ENCODE measurements at places on chromosomes 12 and 14.
A peak's percentile ranks its signal among the peaks of the same experiment; 100 is the strongest.

GRCh38 chr12:93441081-93441616, 598 bp downstream of the UBE2N start:
- peak; percentile 78 for DNase-seq

GRCh38 chr14:67524634-67524963, 8.5 kb upstream of the PLEKHH1 start:
- no peak for DNase-seq

- no peak for DNase-seq
Observed at GRCh38 chr12:48917857-48918537, 7.3 kb downstream of the FKBP11 start.

DNA sequence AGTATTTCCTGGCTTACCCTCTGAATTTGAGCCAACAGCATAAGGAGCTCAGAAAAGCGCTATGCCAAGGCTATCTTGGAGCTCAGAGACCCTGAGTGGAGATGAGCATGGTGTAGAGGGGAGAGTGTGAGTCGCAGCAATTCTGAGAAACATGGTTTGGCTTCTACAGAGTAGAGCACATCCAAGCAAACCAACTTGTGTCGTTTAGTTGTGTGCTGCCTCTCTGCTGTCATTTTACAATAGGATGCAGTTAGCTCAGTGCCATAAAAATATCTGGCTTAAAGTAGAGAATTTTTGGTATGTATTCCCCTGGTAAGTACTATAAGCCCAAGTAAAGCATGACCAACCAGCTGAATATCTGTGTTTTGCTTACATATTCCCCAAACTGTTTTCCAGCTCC, 249.2 kb downstream of the TRHDE start:
- DNase-seq: no peak

DNA sequence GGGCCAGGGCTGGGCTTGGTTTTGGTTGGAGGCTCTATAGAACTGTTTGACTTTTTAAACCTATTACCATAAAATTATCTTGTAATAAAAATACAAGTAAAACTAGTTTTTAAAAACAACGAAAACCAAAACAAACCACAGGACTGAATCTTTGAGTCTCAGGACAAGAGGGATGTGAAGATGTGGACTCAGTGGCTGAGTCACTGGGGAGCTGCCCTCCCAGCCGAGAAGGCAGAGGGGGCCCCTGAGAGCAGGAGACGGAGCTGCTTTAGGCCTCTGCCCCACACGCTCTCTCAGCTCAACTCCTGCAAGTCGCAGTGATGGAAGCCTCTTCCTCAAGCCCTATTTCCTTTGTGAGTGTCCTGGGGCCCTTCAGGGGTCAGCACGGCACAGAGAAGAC, 59.0 kb downstream of the CDC42BPB start:
- DNase-seq: no peak

GRCh38 chr14:71230897-71231296, 323.6 kb downstream of the PCNX1 start:
- DNase-seq: no peak

DNA sequence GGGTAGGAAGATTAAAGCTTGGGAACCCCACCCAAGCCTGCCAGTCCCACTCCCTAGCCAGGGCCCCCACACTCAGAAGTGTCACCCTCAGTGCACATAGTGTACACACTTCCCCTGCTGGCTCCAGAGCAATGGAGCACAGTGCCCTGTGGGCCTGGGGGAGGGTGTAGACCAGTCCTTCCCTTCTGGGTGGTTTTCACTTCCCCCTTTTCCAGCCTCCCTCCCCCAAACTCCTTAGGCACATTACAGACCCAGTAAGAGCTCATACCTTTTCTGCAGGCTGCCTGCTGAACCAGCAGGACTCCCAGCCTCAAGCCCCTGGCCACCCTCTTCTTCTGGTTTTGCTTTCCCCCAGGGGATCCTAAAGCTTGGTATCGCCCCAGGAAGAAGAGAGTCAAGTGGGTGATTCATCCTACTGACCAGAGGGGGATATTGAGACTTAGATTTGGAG, at the start of gene ZNF385A:
TSS of gene ZNF385A (minus strand) at position 143 of the 451 bp plus-strand sequence. CDS start 219 bp downstream, outside the sequence.
- no peak for DNase-seq

DNA sequence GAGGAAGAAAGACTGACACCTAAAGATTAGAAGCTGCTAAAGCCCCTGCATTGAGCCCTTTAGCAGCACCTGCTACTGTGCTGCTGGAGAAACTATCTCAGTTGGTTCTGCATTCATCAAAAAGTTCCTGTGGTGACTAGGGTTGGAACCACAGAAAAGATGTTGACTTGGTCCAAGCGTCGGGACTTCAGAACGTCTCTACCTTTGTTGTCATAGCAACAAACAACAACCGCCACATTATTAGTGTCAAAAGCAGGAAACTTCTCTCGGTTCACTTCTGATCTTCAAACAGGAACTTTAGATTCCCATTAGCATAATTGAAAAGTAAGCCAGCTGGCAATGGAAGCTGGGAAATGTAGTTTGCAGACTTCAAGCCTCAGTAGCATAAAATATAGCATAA, 368.0 kb downstream of the SEC23A start:
- DNase-seq: no peak

- no peak for DNase-seq
Observed at GRCh38 chr12:6961278-6961694, 9.2 kb downstream of the PHB2 start.

- no peak for DNase-seq
Observed at GRCh38 chr14:92673601-92674150, 74.8 kb downstream of the LGMN start.

DNA sequence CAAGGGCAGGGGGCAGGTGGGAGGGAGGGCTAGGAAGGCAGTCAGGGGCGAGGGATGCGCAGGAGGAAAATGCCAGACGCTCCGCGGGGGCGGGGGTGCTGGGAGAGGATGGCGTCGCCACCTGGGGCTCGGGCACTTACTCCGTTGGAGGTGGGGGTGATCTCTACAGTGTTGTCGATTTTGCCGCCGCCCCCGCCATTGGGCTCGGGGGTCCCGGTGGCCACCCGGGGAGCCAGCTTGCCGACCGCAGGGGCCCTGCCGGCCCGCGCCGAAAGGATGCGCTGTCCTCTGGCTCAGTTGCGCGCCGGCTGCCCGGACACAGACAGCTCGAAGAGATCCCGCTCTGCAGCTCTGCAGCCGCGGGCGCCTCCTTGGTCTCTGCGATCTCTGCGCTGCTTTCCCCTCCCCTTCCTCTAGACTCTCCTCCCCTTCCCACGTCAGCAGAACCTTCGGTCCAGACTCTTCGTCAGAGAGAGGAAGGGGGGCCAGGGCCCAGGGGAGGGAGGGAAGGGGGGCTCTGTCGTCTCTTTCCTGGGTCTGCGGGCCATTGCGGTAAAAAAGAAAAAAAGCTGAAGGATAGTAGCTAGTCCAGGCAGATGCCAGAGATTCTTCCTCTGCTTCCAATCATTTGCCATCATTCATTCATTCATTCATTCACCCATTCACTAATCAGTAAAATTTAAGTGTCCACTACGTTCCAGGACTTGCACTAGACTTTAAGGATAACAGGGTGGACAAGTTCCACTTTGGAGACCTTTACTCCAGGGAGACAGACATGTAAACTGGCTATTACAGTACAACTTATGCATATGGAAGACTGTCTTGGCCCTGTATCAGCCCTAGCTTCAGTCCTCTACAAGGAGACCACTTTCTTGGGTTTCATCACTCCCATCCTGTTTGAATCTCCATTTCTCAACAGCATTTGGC, at the start of gene SLC22A17:
TSS of gene SLC22A17 (minus strand) at position 382 of the 927 bp plus-strand sequence.
- DNase-seq: peak; percentile 83

DNA sequence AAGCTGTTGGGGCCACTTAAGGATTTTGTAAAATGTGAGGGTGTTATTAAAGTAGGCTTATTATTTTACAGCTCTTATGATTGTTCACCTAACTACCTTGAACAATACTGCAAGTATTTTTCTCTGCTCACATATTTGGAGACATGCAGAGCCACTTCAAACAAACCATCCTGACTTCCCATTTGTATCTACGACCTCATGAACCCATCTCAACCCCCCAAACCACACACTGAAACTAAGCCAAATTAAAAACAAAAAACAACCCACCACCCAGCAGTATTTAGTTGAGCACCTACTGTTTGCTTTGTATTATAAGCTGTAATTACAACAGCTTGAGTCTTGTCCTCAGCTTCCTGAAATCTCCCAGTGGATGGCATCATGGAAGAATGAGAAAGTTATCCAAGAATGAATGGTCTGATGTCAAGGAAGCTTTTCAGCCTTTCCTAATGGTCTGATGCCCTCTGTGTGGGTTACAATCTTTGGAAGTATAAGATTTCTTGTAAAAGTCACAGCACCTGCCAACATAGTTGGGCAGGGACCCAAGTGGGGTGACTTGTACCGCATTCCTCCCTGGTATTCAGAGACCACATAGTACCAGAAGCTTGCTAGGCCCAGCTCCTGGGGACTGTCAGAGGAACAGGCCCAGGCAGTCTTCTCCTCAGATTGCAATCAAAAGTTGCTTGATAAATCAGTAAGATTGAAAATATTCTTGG, 416.6 kb downstream of the ZFP36L1 start:
- no peak for DNase-seq

DNA sequence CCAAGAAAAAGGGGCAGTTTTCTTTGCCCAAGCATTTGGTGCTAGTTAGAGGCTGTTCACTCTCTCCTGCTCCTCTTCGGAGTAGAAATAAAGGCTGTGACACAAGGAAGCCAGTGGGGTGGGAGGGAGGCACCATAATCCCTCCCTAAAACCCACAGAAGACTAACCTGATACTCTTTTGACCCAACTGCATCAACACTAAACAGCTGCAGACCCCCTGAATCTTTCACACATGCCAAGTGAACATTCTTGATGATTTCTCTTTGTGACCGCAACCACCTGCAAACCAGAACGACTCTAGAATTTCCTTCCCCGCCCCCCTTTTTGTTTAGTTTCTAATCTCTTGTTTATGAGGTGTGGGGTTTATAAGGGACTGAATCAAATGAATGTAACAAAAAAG, 175.8 kb upstream of the BCL2L14 start:
- no peak for DNase-seq

- peak; percentile 56 for DNase-seq
Observed at GRCh38 chr14:100654814-100655740, 67.9 kb upstream of the BEGAIN start.

GRCh38 chr14:75459791-75460190, 32.0 kb downstream of the JDP2 start:
- DNase-seq: no peak

DNA sequence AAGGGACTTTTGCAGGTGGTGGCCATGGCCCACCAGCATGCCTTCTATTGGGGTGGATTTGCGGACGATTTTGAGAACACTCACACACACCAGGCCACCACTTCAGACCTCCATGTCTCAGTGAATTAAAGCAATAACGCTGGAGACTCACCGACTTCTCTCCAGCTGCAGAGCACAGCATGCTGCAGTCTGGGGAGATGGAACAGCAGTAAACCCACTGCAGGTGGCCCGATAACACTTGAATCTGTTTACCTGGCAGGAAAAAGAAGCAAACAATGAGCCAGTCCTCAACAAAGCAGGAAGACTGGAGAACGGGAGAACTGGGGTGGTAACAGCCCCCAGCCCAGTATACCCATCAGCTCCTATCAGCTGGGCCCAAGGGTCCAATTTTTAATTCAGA, 21.6 kb downstream of the RFC5 start:
- no peak for DNase-seq

DNA sequence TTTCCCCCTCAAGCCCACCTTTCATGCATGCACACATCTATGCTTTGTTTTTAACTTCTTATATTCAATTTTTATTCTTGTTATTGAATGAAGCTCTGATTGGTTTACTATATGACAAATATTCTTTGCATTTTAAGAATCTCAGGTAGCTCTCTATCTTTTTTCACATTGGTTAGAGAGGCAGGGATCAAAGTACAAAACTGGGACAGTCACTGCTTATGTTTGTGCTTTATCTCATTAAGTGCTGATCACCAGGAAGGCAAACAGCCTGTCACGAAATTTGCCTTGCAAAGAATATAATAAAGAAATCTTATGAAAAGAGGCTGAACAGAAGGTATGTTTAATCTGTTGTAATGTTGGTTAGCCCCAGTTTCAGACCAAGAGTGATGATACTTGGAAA, 29.7 kb upstream of the INSM2 start:
- no peak for DNase-seq

GRCh38 chr12:98232753-98233390, 282.5 kb upstream of the TMPO start:
- DNase-seq: no peak

DNA sequence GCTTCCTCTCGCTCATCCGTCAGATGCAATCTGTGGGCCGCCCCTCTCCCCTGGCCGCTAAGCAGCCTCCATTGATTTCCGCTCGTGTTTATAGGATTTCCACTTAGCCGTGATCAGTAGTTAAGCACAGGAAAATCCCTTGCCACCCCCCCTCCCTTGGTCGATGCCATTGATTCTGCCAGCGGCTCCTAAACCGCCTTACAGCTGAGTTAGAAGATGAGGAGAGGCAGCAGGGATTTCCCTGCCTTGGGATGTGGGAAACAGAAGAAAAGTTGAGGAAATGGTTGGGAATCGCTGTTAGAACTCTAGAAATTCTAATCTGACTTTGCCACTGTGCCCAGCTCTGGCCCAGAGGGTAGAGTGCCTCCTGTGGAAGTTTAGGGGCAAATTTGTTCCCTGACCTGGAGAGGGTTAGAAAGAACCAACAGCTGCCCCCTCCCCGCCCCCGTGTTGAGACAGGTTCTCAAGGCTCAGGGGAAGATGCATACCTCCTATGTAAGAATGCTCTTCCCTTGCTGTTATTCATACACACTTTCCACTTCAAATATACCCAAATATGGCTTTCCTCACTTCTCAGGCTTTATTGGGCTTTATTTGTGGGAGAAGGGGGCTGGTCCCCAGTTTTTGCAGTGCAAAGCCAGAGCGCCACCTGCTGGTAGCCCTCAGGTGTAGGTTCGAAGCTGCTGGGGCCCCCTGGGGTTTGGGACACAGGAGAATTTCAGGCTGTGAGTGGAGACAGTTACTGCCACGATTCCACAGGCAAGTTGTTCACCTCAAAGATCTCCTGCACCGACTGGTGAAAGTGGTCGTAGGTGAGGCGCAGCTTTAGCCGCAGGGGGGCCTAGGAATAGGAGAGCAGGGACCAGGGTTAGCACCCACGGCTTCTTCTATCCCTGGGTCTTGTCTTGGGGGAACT, 3.2 kb downstream of the THTPA start:
- no peak for DNase-seq

- no peak for DNase-seq
Observed at GRCh38 chr12:6788972-6789924, at the start of gene CD4. Gene CD4, plus strand, starts transcription at chr12:6789528. Its CDS starts 10,611 bp downstream, at chr12:6800139.

- DNase-seq: no peak
Observed at GRCh38 chr14:71247106-71247505, 339.8 kb downstream of the PCNX1 start.

- DNase-seq: no peak
Observed at GRCh38 chr14:71130491-71131179, 223.4 kb downstream of the PCNX1 start.

DNA sequence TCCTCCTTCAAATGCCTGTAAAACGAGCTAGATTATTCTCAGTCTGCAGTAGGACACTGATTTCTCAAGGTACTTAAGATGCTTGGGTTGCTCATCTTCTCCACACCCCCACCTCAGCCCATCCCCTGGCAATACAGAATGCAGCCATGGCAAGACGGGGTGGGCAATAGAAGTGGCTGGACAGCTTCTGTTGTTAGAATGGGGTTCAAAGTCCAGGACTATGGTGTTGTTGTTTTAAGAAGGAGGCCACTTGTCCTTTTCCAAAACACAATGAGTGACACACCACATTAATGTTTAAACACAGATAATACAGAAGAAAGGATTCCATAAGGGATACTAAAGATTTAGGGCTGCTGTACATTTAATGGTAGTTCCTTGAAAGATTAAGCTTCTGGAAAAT, 188.9 kb upstream of the BCL2L14 start:
- DNase-seq: no peak

GRCh38 chr14:58091883-58092630, 60.0 kb downstream of the ARMH4 start:
- DNase-seq: no peak

- no peak for DNase-seq
Observed at GRCh38 chr12:22361785-22362184, 27.3 kb upstream of the ST8SIA1 start.

Data from right kidney (tissue), 9 donors.